NCI-H1417 (cell line): ENCODE measurements at places on chromosomes 7 and 10.
A peak's percentile ranks its signal among the peaks of the same experiment; 100 is the strongest.

GRCh38 chr10:60203993-60204618, 185.6 kb downstream of the ANK3 start:
- DNase-seq: no peak

GRCh38 chr7:83614112-83614511, 34.8 kb downstream of the SEMA3E start:
- DNase-seq: no peak

- DNase-seq: peak; percentile 63
These were observed 709 bp downstream of the ARPC1B start for GRCh38 chr7:99375070-99375807.

DNA sequence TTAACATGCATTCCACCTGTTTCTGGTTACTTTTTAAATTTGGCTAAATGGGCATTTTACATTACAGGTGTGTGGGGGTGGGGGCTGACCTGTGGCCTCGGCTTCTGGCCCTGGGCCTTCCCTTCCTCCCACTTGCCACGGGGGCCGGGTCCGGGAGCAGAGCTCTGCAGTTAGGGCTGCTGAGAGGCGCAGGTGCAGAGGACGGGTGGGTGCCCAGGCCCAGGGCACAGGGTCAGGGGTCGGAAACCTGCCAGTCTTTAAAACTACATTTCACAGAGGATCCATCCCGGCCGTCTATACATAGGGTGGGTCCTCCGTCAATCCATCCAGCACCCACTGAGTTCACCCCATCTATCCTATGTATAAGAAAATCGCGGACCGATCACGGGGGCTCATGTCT, 106.5 kb upstream of the INSIG1 start:
- no peak for DNase-seq

- DNase-seq: no peak
These were observed 168.2 kb downstream of the POU6F2 start for GRCh38 chr7:39145935-39146334.

- DNase-seq: no peak
These were observed 590.0 kb downstream of the NRG3 start for GRCh38 chr10:82464966-82465365.
